ENCODE measurements at places on chromosomes 3 and 15.

- DNase-seq = no peak
Measured at GRCh38 chr3:8856721-8857120, 87.3 kb upstream of the OXTR start.

GRCh38 chr3:157335233-157336076 is 101.2 kb upstream of the PTX3 start:
- DNase-seq = no peak

- no peak for DNase-seq
Measured at GRCh38 chr3:188383748-188384147, 229.8 kb downstream of the LPP start.

GRCh38 chr3:187263270-187263669 is 28.3 kb downstream of the MASP1 start:
- DNase-seq = no peak

DNA sequence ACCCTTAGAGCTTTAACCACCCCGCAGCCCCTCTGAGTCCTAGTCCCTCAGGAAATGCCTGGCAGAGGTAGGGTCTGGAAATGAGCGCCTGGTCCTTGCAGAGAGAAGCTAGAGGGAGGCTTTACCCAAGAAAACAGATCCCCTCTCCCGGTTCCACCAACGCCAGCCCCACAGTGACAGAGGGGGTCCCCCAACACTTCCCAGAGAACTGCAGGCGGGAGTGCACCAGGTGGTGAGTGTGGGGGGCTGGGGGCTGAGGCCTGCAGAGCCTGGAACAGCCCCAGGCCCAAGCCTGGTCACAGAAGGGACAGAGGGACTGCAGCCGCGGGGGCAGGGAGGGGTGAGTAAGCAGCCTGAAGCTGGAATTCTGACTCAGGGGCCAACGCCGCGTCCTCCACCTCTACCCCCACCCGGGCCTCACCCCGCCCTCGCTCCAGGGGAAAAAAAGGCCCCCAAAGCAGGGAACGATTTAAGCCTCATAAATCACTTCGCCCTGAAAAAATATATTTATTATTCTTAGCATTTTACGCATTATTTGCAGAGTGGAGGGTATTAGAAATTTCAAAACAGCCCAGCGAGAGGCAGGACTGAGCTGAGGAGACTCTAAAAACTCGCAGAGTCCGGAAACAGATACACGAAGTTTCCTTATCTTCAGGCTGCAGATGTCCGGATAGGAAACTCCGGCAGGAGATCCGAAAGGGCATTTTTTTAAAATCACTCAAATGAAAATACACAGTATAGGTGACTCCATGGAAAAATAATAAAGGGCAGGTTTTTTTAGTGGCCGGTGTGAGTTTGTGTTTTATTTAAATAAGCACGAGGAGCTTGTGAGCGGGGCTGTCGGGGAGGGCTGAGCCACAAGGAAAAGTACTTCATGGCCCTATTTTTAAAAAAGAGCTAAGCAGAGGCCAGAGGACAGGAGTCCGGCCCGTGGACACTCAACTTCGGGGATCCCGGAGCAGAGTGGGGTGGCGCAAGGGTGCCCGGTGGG is 10.0 kb downstream of the GATA2 start:
- no peak for DNase-seq

GRCh38 chr3:39705351-39705900 is 104.0 kb upstream of the MYRIP start:
- DNase-seq = no peak

- no peak for DNase-seq
Measured at GRCh38 chr3:104537323-104537722, 829.4 kb upstream of the ALCAM start.
